EH (cell line): ENCODE measurements at places on chromosomes 3 and 15.

- DNase-seq = peak; percentile 15
Observed at GRCh38 chr3:143897576-143898295, 49.5 kb upstream of the SLC9A9 start.

GRCh38 chr3:49872801-49873281, 3.1 kb upstream of the CAMKV start:
- no peak for DNase-seq

DNA sequence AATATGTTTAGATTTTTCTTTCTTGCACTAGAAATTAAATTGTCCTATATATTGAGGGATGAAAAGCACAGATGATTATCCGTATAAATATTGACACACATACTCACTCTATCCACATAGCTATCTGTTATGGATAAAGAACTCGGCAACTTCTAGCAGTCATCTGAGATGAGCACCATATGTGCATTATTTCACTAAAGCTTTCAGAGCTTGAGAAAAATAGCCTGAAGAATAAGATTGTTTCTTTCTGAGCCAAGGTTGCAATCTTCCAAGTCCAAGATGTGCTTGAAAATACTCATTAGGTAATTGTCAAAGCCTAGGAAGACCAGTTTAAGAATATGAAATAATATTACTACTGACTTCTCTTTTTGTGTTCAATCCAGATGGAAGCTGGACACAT, 40.5 kb downstream of the COL8A1 start:
- DNase-seq = no peak

- peak; percentile 7 for DNase-seq
Observed at GRCh38 chr3:98359993-98360675, 6.5 kb downstream of the OR5K4 start.

- DNase-seq = no peak
Observed at GRCh38 chr15:69145694-69146492, 14.5 kb upstream of the GLCE start.

DNA sequence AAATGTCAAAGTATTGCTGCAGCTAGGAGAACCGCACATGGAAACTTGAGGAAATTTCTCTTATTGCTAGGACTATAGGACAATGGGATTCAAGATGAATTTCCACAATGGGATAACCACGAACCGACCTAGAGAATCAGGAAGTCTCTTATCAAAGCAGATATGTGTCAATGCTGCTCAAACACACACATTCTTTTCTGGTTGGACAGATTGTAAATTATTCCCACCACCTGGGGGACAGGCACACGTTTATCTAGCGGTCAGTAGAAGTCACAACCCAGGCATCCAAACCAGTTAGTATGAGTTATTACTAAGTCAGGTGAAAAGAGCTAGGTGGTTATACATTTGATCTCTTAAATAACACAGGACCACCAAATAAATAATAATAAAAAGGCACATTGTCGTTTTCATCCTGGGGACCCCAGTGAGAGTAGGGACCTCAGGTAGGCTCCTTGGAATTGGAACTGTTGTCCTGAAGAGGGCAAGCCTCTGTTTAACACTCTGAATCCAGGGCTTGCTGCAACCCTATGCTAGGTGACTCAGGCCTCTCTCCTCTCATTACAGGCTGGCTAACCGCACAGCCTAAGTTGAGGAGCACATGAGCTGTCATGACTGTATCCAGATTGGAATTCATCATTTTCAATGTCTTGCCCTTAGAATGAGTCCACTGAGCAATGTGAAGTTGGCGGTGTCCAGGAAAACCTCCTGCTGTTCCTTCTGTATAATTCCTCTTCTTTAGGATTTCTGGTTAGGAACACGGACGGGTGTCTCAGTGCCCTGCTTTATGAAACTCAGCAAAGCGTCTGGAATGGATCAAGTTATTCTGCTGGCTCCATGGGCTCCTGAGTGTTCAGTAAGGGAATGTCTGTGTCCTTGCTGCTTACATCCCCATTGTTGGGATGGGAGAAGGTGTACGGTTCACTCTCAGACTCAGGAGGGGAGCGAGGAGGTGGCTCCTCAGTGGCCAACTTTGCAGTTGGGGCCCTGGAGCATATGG, 59.0 kb downstream of the CLEC3B start:
- peak; percentile 96 for DNase-seq

- peak; percentile 65 for DNase-seq
Observed at GRCh38 chr15:68154923-68155559, 50.1 kb downstream of the CALML4 start.

GRCh38 chr3:3015185-3016089, 94.7 kb downstream of the IL5RA start:
- no peak for DNase-seq

GRCh38 chr3:117398141-117398899, 688.7 kb downstream of the TUSC7 start:
- DNase-seq = no peak

GRCh38 chr15:69359722-69360121, 54.4 kb upstream of the KIF23 start:
- peak; percentile 20 for DNase-seq

DNA sequence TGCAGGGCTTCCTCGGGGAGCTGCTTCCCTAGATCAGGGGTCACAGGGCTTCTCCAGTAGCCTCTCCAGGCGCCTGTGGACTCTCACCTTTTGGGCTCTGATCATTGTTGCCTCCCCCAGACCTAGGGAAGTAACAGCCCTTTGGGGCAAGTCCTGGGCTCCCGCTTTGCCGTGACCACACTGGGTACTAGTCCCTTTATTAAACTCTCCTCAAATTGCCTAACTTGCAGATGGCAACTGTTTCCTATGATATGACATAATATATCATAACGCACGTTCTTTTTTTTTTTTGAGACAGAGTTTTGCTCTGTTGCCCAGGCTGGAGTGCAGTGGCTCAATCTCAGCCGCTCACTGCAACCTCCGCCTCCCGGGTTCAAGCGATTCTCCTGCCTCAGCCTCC, 17.9 kb upstream of the NRROS start:
- no peak for DNase-seq

GRCh38 chr3:176526225-176526624, 671.1 kb downstream of the TBL1XR1 start:
- no peak for DNase-seq

- DNase-seq = no peak
Observed at GRCh38 chr3:78322780-78323179, 1282.9 kb downstream of the ROBO2 start.

DNA sequence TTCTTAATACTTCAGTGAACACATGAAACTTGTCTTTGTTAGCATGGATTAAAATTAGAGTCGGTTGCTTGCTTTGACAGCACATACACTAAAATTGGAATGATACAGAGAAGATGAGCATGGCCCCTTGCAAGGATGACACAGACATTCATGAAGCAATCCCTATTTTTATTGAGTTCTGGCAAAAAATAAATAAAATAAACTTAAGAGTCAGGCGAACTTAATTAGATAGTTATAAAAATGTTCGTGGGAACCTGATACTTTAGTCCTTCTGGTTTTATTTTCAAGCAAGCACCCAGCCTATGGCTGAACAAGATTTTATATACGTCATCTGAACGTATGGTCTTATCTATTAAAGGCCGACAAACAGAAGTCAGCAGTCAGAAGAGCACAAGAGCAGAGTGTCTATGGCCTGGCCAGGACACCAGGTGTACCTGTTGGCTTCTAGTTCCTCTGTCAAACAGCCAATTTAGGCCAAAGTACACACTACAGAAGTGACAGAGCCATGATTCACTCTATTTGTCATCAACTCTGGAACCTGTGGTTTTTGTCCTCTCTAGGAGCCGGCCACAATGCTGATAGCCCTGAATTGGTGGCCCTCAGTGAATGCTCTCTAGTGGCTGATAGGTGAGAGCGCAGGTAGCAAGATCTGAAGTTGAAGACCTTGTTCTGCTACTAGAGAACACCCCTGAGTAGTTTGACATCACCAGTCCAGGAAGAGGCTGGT, 64.3 kb downstream of the LEO1 start:
- peak; percentile 75 for DNase-seq
